ENCODE measurements at places on chromosomes 3 and 15. TPM values are rescaled to one million over a fixed set of nuclear protein-coding genes. Genes with fewer than 3 reads are reported as not detected.
A peak's percentile ranks its signal among the peaks of the same experiment; 100 is the strongest.

GRCh38 chr15:98807262-98807661 lies 158.9 kb downstream of the IGF1R start:
- no peaks in the 10 kb centered on the region for H3K36me3 ChIP-seq
- no peaks in the 10 kb centered on the region for H3K4me1 ChIP-seq
- no peak for DNase-seq
- H3K4me3 ChIP-seq, result no peak overlapping the region
- H3K27me3 ChIP-seq, result no peaks in the 10 kb centered on the region
- no peak overlapping the region for H3K27ac ChIP-seq

DNA sequence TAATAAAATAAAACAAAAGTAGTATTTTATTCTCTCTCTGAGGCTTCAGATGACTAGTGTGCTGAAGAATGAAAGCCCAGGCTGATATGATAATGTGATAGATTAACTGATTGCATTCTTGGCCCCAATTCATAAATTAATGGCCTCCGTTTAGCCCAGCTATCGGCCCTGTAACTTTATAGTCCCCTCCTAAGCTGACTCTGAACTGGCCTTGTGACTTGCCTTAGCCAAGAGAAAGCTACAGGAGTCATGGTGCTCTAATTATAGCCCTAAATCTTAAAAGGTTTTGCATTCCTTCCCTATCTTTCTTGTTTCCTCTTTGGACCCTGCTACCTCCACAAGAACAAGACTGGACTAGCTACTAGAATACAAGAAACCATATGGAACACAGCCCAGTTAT lies 123.2 kb upstream of the EPHA3 start:
- H3K36me3 ChIP-seq, result no peaks in the 10 kb centered on the region
- H3K27ac ChIP-seq, result no peak overlapping the region
- H3K4me3 ChIP-seq, result no peak overlapping the region
- H3K27me3 ChIP-seq, result no peaks in the 10 kb centered on the region
- no peaks in the 10 kb centered on the region for H3K4me1 ChIP-seq

DNA sequence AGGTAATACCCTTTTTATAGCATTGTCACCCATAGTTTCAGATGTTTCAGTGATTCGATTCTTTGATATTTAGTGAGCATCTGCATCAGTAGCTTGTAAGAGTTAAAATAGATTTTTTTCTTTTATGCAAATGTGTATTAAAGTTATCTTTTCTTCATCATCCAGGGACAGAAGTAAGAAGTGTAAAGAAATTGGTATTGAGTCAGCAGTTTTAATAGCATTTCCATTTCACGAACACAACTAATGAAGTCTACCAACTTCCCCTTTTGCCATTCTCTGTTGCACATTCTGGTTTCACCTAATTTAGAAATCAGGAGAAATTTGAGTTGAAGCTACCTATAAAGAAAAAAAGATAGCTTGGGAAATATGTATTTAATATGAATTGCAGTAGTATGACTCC lies 127.9 kb downstream of the ROBO1 start:
- no peaks in the 10 kb centered on the region for H3K36me3 ChIP-seq
- no peak overlapping the region for H3K27ac ChIP-seq
- no peak overlapping the region for H3K4me3 ChIP-seq
- no peak for DNase-seq
- no peaks in the 10 kb centered on the region for H3K4me1 ChIP-seq

The LRRFIP2 gene
- total RNA-seq, result 38.1 TPM

DNA sequence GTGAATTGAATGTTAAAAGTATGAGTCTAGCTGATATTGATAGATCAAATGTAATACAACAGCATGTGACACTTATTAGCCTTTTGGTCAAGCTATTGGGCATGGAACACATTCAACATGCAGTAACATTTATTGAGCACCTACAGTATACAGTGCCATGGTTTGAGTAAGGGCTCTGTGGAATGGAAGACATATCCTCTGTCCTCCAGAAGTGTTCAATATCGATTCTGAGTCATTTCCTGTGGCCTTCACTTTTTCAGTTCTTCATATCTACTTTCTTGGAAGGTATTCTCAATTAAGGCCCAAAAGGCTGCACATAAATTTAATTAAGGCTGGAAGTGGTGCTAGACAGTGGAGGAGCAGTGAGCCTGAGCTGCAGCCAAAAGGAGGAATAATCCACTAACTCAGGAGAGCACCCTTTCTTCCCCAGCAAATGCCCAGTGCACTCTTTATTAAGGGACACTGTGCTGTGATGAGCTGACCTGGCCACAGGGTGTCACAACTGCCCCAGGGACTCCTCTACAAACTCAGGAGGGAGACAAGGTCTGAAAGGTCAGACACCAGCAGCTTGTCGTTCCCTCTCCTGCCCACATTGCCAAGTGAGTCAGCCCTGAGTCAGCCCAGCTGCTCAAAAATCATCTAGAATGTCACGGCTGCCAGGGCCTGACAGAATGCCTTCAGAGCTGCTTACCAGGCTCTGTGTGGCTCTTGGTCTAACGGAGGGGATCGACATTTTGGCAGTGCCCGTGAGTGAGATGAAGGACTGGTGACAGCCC lies 544.8 kb downstream of the AGBL1 start:
- peaks cover 25% of the 10 kb centered on the region for H3K4me1 ChIP-seq
- H3K4me3 ChIP-seq, result no peak overlapping the region
- peak overlapping the region; percentile 62 for H3K27ac ChIP-seq
- H3K27me3 ChIP-seq, result peaks cover 4% of the 10 kb centered on the region
- H3K36me3 ChIP-seq, result no peaks in the 10 kb centered on the region

- no peak overlapping the region for H3K27ac ChIP-seq
- no peak overlapping the region for H3K4me3 ChIP-seq
- peaks cover 48% of the 10 kb centered on the region for H3K27me3 ChIP-seq
- peaks cover 2% of the 10 kb centered on the region for H3K4me1 ChIP-seq
These were observed 91.4 kb downstream of the ZNF621 start for GRCh38 chr3:40615918-40616819.

DNA sequence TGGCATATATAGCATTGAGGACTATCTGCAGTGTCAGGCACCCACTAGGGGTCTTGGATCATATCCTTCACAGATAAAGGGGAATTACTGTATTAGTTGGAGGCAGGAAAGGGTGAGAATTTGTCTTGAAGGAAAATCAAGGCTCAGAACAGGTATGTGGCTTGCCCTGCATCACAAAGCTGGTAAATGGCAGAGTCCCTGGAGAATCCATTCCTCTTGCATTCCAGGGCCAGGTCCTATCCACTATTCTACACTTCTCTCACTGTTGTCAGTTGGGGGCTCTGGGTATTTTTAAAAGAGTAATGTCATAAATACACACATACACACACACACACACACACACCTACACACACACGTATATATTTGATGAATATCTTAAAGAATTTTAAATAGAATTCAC lies 19.8 kb upstream of the FGF12 start:
- no peaks in the 10 kb centered on the region for H3K36me3 ChIP-seq
- H3K4me1 ChIP-seq, result no peaks in the 10 kb centered on the region
- peaks cover 2% of the 10 kb centered on the region for H3K27me3 ChIP-seq

The CLSTN2 gene
- 0.07 TPM for total RNA-seq

The ACKR2 gene
- total RNA-seq, result 2.6 TPM

DNA sequence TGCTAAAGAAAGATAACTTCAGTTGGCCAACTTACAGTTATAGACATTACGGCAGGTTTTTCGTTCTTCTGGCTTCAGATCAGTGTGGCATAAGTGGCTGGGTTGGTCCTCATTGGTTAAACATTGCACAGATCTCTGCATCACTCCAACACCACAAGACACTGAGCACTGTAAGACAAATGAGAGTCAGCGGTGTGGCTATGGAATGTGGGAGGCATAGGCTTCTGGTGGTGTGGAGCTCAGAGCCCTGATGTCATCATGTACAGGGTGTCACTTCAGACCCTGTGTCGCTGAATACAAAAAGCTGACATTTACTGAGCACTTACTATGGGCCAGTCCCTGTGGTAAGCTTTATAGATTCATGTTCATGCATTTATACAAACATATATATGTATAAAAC lies 146.0 kb downstream of the ADAMTS9 start:
- DNase-seq, result no peak
- no peak overlapping the region for H3K27ac ChIP-seq
- H3K36me3 ChIP-seq, result no peaks in the 10 kb centered on the region
- H3K4me3 ChIP-seq, result no peak overlapping the region
- no peaks in the 10 kb centered on the region for H3K27me3 ChIP-seq
- no peaks in the 10 kb centered on the region for H3K4me1 ChIP-seq

- H3K4me3 ChIP-seq, result no peak overlapping the region
- DNase-seq, result no peak
- no peaks in the 10 kb centered on the region for H3K36me3 ChIP-seq
These were observed 39.8 kb downstream of the PCSK6 start for GRCh38 chr15:101449471-101450402.

GRCh38 chr15:76963596-76963995 lies 31.3 kb upstream of the PSTPIP1 start:
- no peaks in the 10 kb centered on the region for H3K4me1 ChIP-seq
- H3K4me3 ChIP-seq, result no peak overlapping the region
- H3K36me3 ChIP-seq, result no peaks in the 10 kb centered on the region
- no peak overlapping the region for H3K27ac ChIP-seq

DNA sequence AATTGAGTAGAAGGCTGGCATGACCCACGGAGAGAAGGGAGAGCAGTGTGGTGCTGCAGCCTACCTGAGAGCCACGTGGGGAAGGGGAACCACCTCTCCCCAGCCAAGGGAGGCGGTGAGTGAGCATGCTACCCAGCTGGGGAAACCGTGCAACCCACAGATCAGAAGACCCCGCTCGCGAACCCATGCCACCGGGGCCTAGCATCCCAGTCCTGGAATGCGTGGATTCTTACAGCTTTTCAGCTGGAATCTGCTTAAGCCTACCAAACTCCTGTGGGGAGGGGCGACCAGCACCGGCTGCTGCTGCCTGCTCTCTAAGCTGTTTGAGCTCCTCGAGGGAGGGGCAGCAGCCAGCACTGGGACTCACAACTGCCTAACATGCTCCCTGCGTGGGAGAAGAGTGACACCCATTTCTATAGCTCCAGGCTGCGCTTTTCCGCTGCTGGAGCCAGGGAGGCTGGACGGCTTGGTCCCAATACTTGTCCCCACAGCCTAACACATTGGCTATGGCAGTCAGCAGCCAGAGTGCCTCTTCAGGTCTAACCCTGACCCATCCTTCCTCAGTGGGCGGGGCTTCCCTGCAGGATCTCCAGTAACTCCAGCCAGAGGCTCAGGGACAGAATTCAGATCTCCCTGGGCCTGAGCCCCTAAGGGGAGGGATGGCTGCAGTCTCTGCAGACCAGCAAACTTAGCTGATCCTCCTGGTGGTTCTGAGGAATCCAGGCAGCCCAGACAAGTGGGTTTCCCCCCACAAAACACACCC lies 20.0 kb upstream of the TEX55 start:
- no peak for DNase-seq
- no peak overlapping the region for H3K4me3 ChIP-seq
- H3K27ac ChIP-seq, result no peak overlapping the region
- H3K36me3 ChIP-seq, result no peaks in the 10 kb centered on the region
- no peaks in the 10 kb centered on the region for H3K4me1 ChIP-seq
- H3K27me3 ChIP-seq, result peaks cover 14% of the 10 kb centered on the region

DNA sequence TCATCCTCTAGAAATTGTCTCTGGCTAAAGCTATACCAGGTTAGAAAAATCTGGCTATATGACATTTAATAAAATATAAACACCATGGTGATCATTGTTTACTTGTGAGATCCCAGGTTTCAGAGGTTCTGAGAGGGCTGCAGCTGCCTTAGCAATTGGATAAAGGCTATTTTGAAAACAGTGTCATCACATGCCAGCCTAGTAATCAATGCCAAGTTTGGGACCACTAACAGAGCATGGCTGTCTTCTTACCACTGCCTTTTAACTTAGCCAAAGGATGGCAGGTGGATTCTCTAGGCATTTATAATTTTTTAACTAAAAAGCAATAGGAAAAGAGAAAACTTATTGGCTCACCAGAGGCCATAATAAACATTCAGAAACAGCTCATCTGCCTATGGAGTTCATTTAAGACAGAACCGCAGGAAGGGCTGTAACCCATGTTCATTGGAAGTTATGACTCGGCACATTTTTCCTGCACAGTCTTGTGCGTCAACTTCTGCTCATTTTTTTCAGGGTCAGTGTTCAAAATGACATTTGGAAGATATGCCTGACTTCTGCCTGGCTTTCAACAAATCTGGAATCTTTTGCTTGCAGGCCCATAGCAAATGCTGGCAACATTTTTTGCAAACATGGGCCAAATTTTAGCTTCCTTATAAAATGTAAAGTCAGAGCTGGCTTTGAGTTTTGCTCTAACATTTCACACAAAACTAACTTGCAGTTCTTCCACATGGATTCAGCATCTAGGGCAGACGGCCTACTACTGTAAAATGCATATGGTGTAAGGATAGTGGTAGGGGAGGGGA lies 476.0 kb upstream of the TBL1XR1 start:
- no peaks in the 10 kb centered on the region for H3K27me3 ChIP-seq
- no peaks in the 10 kb centered on the region for H3K36me3 ChIP-seq
- peaks cover 6% of the 10 kb centered on the region for H3K4me1 ChIP-seq
- no peak overlapping the region for H3K4me3 ChIP-seq
- no peak overlapping the region for H3K27ac ChIP-seq

DNA sequence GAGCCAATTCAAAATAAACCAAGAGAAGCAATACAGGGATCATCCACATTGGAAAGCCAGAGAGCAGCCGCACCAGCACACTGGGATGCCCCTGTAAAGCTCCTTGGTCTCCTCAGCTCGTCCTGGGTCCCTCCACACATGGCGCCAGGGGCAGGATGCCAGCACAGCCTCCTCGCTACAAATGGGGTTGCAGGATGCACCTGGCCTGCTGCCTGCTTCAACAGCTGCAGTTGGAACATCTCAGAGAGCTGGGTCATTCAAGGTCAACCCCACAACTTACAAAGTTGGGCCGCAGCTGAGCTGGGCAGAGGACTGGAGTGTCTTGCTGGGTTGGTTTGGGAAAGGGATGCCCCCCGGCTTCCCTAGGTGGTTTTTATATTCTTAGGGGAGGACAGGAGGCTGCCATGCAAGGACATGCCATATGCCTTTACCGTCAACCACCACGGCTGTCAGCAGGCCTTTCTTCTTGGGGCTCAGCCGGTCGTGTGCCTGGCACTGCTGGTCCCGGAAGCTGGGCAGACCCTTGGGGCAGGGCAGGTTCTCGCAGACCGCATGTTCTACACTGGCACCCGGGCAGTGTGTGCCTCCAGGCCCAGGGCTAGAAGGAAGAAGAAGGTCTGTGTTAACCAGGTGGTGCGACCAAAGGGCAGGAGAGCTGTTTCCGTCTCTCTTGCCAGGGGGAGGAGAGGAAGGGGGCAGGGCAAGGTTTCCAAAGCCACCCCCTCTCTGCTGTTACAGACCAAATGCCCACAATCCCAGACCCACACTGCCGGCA lies 225.2 kb downstream of the ADAMTS17 start:
- no peak overlapping the region for H3K4me3 ChIP-seq
- H3K27me3 ChIP-seq, result no peaks in the 10 kb centered on the region
- H3K4me1 ChIP-seq, result peaks cover 5% of the 10 kb centered on the region
- DNase-seq, result no peak
- H3K27ac ChIP-seq, result no peak overlapping the region

Data from activated CD8-positive, alpha-beta memory T cell treated with anti-CD3 and anti-CD28 coated beads, Interleukin-2, amount 10 ng/mL, durations not matched to agents 7 days and 5 days (primary cell).